Stimulated activated naive CD4-positive, alpha-beta T cell treated with Interleukin-2 at 50 U/mL for 16 hours (primary cell): ENCODE measurements at places on chromosomes 1 and 21.
A peak's percentile ranks its signal among the peaks of the same experiment; 100 is the strongest.

- DNase-seq, result no peak
These were observed 69.9 kb downstream of the RRAGC start for GRCh38 chr1:38789498-38790169.

DNA sequence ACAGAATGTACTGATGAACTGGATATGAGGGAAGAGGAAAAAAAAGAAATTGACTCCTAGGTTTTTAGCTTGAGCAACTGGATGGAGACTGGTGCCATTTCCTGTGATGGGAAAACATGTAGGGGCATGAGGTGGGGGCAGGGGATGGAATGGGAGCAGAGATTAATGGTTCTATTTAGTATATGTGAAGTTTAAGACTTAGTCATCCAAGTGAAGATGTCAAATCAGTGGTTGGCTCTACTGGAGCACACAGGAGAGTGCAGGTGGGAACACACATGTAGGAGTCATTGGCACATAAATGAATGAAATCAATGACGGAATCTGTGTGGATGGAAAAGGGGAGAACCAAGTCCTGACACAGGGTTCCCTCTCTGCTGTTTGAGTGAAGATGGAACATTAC, 224.4 kb upstream of the COA6 start:
- DNase-seq, result no peak

- no peak for DNase-seq
These were observed 51.1 kb downstream of the SLC16A1 start for GRCh38 chr1:112904831-112905261.

- no peak for DNase-seq
These were observed 63.3 kb downstream of the USP25 start for GRCh38 chr21:15793109-15793508.

GRCh38 chr1:33093004-33093403, 12.1 kb downstream of the AZIN2 start:
- no peak for DNase-seq

GRCh38 chr1:184417916-184418315, 31.1 kb downstream of the C1orf21 start:
- no peak for DNase-seq

DNA sequence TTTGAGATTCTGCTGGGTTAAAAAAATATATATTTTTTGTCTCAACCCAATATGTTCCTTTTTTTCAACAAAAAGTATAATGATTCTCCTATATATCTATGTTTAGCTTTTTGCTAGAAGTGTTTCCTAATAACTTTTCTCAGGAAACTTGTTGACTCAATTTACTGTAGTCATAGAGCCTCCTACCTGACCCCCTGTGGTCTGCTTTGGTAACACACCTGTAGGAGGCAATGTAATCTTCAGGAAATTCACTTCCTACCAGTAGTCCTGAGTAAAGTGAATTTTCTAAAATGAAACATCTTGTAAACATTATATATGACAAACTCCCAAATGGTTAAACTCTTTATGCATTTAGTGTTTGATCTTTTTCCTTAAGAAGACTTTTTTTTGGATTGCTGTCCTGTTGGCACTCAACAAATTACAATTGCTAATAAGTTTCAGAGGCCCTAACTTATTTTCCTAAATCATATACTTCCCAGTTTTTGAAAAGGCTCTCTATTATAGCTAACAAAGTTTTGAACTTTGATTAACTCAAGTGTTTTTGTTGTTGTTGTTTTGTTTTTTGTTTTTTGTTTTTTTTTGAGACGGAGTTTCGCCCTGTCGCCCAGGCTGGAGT, 118.3 kb downstream of the OLFML2B start:
- DNase-seq, result peak; percentile 1

GRCh38 chr21:46295177-46295770, 9.1 kb downstream of the YBEY start:
- no peak for DNase-seq

- DNase-seq, result no peak
These were observed 16.1 kb downstream of the CD101 start for GRCh38 chr1:117017648-117018047.

DNA sequence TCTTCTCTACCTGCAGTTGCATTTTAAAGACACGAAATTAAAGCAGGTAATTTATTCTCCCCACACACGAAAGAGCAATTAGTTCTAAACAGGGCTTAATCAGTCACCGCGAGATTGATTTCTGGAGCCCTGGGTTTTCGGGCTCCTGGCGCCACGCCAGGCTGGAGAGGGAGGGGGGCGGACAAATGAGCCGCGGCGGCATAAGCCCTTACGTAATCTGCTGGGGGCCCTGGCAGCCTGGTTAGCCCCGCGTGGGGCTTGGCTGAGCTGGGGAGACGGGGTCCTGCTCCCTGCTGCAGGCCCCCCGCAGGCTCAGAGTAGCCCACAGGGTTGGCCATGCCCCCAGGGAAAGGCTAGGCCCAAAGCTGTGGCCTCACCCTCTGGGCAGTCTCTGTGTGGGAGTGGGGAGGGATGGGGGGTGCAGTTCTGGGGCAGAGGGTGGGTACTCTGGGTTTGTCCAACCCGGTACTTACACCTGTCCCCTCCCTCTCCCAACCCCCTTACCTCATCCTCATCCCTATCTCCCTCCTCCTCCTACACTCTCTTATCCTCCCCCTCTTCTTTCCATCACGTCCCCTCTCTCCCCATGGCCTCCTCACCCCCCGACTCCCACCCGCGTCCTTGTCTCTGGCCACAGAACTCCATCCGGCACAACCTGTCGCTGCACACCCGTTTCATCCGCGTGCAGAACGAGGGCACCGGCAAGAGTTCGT, 19.9 kb downstream of the FOXO6 start:
- no peak for DNase-seq

DNA sequence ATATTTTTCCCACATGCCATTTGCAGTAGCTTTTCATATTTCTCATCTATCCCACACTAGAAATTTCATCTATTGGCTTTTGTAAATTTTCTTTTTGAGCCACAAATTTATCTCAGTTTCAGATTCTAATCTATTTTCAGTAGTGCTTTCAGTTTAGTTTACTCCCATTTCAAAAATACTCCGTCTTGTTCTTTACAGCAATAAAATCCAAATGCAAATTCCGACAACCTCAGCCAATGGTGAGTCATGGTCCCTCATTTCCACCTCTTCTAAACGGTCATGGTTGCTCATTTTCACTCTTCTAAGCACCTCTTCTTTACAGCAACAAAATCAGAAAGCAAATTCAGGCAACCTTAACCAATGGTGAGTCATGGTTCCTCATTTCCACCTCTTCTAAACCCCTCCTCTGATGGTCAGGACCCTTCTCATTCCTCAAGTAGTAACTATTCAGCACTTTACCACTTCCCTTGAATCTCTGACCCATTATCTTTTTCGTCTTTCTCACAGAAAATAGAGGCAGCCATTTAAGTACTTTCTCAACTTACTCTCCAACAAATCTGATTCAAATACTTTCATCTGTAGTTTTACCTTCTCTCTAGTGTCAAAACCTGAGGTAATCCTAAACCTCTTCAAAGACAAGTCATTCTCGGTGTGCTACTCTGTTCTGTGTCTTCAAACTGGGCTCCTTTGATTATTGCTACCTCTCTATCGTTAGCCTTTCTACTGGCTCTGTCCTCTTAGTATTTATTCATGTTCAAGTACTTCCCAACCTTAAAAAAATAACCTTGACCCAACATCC, 34.4 kb downstream of the C21orf91 start:
- DNase-seq, result peak; percentile 42

DNA sequence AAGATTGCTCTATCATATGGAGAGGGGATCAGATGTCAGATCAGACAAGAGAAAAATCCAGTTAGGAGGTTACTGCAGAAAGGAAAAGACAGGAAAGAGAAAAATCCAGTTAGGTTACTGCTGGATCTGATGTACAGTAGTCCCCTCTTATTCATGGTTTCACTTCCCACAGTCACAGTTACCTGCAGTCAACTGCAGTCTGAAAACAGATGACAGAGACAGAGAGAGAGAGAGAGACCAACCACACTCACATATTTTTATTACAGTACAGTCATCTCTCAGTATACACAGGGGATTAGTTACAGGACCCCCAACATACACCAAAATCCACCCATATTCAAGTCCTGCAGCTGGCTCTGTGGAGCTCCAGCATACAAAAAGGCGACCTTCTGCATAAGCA, 29.3 kb downstream of the NUP133 start:
- no peak for DNase-seq

- no peak for DNase-seq
These were observed 5.1 kb downstream of the ECHDC2 start for GRCh38 chr1:52916241-52916975.

- DNase-seq, result no peak
These were observed 61.8 kb downstream of the RASAL2 start for GRCh38 chr1:178155481-178156255.

GRCh38 chr1:193181985-193182384, 4.4 kb downstream of the B3GALT2 start:
- DNase-seq, result no peak

DNA sequence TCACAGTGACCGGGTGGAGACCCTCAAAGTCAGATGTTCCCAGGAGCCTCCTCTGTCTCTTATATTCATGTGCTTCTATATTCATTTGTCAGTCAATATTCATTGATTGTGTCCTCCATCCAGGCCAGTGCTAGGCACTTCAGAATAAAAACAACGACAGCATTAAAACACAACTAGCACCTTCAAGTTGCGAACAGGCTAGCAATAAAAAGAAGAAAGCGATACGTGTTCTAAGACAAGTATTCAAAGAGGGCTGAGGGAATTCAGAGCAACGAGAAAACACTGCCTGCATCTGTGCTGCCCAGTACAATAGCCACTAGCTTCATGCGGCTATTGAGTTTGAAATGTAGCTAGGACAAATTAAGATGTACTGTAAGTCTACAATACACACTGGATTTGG, 138.0 kb downstream of the PLXNA2 start:
- DNase-seq, result no peak

GRCh38 chr21:29335720-29336119, 37.0 kb downstream of the BACH1 start:
- DNase-seq, result no peak

DNA sequence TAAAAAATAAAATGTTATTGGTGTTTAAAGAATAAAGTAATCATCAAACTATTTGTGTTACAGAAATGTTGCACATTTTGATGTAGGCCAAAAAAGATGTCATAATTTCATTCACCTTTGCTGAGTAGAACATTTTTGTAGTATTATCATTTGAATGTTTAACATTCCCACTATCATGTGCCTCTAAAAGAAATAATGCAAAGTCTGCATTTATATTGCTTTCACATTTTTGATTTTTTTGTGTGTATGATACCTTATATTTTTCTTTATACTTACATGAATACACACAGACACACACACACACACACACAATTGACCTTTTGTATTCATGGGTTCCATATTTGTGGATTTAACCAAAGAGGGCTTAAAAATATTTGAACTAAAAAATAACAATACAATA, 544.2 kb upstream of the ZRANB2 start:
- DNase-seq, result no peak

DNA sequence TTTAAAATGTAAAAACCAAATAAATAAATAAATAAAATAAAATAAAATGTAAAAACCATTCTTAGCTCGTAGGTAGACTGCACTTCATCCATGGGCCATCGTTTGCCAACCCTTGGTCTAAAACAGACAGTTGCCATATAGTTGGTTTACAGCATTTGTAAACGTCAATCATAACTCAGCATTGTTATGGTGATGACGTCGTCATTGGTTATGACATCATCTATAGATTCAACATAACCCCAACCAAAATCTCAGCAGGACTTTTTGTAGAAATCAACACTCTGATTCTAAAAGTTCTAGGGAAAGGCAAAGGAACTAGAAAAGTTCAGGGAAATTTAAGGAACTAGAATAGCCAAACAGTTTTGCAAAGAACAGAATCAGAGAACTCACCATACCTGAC, 15.8 kb upstream of the SUMO3 start:
- no peak for DNase-seq

GRCh38 chr1:34164771-34165391, at the start of gene CSMD2:
Gene CSMD2, minus strand, starts transcription at chr1:34165230. Its CDS starts 133 bp downstream, at chr1:34165097.
- no peak for DNase-seq

- no peak for DNase-seq
These were observed 98.4 kb upstream of the KAZN start for GRCh38 chr1:14500041-14500440.

GRCh38 chr1:211939876-211940468, 95.4 kb downstream of the INTS7 start:
- DNase-seq, result peak; percentile 22

- no peak for DNase-seq
These were observed 54.8 kb upstream of the SYNC start for GRCh38 chr1:32757213-32757895.

DNA sequence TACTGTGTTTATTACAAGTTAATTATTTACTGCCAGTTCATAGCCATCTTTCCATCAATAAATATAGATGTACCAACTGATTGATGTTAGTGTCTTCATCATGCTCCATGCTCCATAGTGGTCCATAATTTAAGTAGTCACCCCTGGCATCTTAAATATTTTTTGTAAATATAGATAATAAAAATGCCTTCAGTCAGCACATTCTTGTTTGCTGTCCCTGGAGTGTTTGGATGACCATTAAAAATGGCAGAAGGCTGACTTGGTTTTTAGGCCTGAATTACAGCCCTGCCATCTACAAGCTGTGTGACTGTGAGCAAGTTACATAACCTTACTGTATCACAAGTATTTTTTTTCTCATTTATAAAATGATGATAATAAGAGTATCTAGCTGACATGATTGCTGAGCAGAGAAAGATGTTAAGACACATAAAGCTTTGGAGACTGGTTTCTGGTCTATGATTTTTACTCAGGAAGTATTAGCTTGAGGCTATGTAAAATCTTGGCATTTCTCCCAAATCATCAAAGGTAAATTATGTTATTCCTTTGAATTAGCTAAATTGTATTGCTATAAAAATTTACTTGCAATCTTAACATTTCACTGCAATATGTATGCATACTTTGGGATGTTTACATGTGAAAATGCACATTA, 427.2 kb downstream of the USP25 start:
- DNase-seq, result no peak

- DNase-seq, result no peak
These were observed 82.9 kb upstream of the SLC2A1 start for GRCh38 chr1:43041591-43041990.
